HFF-Myc (cell line): ENCODE measurements at places on chromosomes 2 and 18.

GRCh38 chr2:52083214-52083613 is 1051.3 kb upstream of the NRXN1 start:
- no peak for DNase-seq

GRCh38 chr2:228038967-228039366 is 142.5 kb downstream of the SPHKAP start:
- no peak for DNase-seq

DNA sequence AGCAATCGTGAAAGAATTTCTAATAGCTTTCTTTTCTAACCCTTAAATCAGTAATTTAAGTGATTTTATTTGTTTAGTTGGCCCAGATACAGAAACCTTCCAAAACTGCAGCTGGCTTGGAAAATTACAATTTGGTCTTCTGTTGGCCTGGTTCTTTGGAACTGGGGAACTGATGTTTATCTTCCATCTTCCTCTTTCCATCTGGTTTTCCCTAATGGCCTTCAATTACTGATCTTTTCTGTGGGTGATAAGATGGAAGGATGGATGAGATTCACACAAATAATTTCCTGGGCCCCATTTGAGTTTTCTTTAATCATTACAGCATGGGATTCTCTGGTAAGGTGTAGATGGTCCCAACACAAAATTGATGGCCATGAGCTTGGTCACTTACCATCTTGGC is 106.5 kb upstream of the CHRNA1 start:
- no peak for DNase-seq

DNA sequence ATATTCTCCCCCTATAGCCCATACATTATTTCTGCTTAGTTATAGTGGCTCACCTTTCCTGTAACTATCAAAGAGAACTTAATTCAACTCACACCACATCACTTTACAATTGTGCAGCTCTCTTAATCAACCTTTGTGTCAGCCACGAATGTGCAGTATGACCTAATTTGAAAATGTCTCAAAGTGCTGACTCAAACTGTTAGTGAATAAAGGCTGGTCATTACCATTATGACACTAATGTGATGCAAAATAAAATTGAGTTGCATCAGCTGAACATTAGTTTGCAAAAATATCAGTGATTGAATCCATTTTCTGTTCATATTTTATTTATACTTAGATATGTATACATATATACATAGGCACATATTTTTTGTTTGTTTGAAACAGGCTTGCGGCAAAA is 251.8 kb downstream of the MEIS1 start:
- no peak for DNase-seq

DNA sequence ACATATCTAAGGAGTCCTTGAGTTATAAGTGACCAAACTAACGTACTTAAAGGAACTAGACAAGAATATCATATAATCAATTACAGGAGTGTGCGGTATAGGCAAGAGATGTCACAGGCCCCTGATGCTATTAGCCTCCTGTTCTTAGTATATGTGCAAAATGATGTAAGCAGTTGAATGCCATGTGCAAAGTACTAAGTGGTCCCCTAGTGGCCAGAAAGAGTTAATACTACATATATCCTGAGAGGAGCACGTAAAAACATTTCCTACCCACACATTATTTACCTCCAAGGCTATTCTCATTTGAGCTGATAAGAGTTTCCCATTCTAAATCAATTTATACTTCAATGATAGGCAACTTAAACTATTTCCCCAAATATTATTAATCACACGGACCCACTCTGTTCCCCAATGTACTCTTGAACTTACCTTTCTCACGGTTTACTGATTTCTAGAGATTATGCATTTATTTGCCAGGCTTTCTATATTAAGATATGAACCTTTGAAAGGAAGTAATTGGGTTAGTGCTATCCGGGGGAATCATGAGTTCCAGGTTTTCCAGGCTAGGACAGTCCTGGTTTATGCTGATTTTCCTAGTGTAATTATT is 158.0 kb upstream of the KLHL14 start:
- peak; percentile 14 for DNase-seq

DNA sequence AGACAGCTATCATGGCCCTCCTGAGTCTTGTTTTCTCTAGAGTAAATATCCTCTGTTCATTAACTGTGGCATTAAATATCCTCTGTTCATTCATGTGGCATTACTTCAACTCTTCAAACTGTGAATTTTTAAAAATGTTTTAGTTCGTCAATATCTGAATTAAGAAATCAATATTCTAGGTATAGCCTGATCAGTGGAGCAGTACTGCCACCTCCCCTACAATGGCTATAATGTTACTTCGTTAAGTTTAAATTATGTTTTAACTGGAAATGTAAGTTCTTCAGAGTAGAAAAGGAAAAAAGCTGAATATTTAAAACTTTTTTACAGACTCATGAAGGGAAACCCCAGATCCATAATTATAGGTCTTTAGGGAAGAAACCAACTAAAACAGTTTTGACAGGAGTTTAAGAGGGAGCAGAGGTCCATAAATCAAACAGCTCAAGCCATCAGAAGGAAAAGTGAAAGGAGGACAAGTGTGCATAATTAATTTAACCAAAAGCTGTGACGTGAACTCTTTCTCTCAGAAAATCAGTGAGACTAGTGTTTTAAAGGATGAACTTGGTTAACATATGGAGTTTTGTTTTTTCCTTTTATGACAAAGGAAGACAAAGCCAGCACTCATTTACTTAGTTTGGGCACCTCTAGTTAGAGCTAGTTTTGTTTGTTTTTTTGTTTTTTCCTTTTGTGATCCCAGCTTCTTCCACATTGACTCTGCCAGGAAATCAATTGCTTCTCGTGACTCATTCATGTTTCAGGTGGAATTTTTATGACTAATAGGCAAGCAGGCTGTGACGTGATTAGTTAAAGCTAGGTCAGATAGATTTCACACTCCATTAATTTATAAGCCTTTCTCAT is 44.9 kb downstream of the RBBP8 start:
- peak; percentile 52 for DNase-seq

DNA sequence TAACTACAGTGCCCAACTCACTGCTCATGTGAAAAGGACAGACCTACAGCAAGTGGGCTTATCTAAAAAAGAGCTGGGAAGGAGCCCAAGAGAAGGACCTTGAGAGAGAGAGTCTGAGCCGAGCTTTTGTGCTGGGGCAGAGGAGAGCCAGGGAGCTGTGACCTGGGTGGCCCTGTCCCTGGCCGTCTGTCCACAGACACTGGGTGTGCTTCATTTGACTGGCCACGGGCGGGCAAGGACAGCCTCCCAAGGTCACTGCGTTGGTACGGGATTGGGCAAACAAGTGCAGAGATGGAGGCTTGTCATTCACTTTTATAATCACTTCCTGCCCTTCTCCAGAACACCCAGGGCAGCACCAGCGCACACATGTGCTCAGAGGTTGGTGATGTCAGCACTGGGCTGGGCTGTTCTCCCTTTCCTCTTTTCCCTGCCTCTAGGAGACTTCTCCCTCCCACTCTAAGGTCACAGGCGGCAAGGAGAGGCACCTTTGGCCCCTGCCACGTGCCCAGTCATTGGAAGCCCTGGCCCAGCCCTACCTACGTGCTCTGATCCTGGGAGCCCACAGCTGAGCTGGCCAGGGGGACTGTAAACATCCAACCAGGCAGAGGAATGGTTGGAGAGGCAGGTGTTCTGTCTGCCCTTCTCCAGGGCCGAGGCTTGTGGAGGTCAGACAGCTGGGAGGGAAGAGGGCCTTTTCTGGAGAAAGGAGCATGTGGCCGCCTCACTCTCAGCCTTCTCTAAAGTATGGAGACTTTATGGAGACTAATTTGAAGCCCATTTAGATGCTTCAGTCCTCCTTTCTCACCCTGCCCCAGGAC is 6.4 kb upstream of the PSD4 start:
- DNase-seq, result no peak

DNA sequence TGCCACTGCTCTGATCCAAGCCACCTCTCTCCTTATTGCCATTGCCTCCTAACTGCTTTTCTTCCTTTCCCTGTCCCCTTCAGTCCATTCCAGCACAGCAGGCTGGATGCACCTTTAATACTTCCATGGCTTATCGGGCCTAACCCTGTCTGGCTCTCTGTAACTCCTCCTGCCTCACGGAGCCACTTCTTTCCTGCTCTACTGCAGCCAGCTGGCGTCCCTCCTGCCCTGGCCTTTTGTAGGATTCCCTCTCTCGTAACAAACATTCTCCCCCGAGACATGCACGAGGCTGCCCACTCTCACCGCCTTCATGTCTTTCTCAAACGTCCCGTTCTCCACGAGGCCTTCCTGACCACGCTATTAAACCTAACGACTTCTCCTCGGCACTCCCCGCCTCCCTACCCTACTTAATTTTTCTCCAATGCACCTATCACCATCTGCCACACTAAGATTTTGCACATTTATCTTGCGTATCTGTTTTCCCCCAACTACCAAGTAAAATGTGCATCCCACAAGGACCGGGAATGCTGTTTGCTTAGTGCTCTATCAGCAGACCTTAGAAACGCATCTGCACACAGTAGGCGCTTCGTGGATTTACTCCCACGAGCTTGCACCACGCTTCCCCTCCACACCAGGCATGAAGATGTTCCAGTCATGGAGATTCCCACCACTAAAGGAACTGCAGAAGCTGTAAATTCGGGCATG is 728 bp upstream of the C18orf63 start:
- DNase-seq, result no peak

- DNase-seq, result no peak
These were observed 44.5 kb downstream of the ABHD3 start for GRCh38 chr18:21660078-21660477.

DNA sequence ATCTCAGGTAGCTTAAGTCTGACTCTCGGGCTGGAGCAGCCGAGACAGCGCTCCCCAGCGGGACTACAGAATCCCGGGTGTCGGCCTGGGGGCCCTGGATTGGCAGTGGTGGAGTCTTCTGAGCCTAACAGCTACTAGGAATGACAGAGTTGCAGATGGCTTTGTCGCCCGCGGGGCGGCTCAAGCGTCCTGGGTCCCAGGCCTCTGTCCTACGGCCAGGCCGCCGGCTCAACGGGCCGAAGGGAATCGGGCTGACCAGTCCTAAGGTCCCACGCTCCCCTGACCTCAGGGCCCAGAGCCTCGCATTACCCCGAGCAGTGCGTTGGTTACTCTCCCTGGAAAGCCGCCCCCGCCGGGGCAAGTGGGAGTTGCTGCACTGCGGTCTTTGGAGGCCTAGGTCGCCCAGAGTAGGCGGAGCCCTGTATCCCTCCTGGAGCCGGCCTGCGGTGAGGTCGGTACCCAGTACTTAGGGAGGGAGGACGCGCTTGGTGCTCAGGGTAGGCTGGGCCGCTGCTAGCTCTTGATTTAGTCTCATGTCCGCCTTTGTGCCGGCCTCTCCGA is 8.8 kb downstream of the SIX2 start:
- no peak for DNase-seq

GRCh38 chr2:131092458-131093005 is 728 bp downstream of the FAM168B start:
- DNase-seq, result no peak

DNA sequence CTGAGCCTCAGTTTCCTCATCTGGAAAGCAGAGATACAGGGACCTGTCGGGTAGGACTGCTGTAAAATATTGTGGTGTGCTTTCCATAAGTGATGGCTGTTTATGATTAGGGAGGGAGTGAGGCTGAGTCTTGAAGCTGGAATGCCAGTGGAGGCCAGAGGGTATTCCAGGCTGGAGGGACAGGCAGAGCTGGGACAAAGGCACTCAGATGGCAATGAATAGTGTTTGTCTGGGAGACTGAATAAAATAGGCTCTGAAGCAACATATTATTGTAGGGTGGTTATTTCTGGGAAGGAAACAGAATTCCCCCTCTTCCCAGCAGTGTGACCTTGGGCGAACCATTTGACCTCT is 120.7 kb downstream of the INHBB start:
- DNase-seq, result no peak

DNA sequence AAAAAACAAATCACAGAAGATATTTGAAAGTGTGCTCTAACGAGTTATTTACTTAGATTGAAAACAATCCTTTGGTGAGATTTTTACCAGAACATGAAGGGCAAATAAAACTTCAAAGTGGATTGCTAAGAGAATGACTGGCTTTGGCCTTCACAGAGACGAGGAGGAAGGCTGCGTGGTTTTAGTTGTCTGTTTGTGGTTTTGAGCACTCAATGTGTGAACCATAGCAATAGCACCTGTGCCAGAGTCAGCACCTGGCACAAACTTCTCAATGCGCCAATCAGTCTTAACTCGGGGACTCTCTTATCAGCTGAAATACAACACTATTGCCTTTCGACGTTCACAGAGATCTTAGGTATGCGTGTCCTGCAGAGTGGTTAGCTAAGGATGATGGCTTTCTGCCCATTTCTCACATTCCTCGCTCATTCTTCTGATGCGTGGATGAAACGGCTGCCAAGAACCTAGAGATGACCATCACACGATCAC is 70.0 kb downstream of the MBP start:
- DNase-seq, result no peak

DNA sequence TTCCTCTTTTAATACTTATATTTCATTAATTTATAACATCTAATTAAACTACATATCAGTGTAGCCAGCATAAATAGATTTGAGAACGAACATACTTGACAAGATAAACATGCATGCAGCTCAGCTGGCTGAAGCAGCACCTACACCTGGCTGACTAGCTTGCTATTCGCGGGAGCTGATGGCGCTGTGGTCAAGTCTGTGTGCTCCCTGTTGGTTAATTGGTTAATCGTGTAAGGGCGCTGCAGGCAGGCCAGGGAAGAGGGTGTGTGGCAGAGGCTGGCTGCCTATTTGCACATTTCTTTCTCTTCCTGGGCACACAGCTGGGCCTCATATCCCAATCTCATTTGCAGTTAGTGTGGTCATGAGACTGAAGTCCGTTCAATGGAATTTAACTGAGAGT is 14.5 kb upstream of the VWA3B start:
- DNase-seq, result no peak

- DNase-seq, result no peak
These were observed 99.8 kb upstream of the ARHGAP28 start for GRCh38 chr18:6629635-6630140.

DNA sequence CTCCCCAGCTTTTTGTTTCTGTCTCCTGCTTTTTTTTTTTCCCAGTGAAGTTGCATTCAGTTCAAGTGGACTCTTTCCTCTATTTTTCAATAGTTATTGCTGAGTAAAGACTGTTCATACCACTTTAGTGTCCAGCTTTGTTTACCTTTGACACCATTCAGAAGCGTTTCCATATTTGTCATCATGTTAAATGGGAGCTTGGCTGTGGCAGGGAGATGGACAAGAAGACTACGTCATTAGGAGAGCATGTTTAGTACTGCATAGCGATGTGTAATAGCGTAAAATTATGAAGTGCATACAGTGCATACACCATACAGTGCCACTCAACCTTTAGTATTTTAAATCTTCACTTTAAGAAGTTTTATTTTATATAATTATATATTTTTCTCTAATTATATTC is 655.9 kb downstream of the DCC start:
- no peak for DNase-seq

DNA sequence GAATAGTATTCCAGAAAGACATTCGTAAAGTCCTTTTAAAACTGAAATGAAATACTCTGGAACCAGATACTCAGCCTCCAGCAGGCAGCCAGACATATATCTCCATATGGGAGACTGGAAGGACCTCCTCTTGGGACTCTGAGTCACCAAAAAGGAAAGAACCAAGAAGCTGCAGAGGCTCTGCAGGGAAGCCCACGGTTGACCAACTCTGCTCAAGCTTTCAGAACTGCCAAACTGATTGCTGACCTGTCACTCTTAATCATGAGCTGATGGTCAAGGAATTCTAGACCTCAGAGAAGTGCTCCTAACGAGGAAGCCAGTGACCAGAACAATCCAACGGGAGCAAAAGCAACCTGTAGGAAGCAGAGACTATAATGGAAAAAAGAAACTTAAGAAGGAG is 434.7 kb downstream of the EIPR1 start:
- no peak for DNase-seq
